ENCODE measurements at places on chromosomes 11 and 22. TPM values are rescaled to one million over a fixed set of nuclear protein-coding genes. Genes with fewer than 3 reads are reported as not detected.

E2F8 gene
- 4.5 TPM for total RNA-seq

DNA sequence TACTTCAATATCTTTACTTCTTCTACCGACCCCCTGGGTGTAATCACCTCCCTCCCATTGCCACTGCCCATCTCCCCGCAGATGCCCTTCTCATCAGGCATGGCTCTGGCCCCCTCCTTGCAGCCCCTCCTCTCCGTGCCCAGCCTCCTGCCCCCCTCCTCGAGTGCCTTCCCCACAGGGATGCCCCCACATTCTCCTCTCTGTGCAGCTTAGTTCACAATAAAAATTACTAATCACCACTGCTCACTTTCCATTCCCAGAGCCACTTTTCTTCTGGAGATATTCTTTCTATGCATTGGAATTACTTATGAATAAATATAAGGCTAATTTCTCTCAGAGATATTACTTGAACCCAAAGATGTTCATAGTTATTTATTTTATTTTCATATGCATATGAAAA is 22.1 kb downstream of the IFITM10 start:
- no peak for DNase-seq

- DNase-seq: no peak
Measured at GRCh38 chr11:1502954-1503707, 16.6 kb upstream of the MOB2 start.

DNA sequence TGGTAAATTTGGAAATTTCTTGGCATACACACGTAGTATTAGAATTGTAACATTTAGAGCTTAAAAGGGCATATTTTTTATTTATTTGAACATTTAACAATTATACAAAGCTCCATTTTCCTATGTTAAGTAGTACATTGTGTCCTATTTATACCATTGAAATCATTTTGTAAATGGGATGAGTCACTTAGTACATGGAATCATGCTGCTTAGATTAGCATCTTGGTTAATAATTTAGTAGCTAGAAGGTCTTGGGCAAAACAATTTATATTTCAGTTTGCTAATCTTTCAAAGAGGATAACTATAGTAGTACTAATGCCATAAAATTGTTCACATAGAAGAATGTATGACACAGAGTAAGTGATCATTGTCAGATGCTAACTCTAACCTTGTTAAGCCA is 450.1 kb upstream of the LUZP2 start:
- DNase-seq: no peak

All from cardiac septum (tissue), 1 donor.